ENCODE measurements at places on chromosomes 2 and 18.

DNA sequence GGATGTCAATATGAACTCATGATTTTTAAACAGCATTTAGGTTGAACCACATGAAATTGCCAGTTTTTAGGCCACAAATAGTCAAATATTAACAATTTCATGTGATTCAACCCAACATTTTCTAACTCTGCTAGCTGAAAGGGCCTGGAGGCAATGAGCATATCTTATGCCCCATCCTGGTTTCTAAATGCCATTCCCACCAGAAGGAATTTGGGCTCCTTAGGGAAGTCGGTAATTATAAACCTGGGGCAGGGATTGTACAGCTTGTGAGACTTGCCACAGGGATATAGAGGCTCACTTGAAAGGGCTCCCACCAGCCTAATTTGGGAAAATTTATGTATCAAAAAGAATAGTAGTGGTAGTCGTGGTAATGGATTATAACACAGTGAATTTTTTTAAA lies 178.4 kb upstream of the ALPP start:
- no peak for DNase-seq

DNA sequence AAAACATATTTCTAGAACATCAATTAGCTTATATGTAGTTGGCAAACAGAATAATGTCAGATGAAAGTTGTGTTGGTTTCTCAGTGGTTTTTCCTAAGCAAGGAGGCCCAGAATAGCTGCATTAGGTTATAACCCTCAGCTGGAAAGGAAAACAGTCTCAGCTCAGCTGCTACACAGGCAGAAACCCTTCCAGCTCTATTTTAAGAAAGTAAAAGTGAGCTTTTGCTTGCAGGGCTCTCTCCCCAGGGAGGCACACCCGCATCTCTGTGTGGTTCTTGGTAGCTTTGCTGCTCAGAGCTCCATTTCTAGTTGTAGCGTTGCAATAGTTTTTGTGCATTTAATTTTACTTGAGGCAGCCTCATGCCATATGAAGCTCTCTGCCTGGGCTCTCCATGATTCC lies 54.6 kb downstream of the PIKFYVE start:
- DNase-seq, result no peak

GRCh38 chr2:208033701-208034502 lies 8.6 kb upstream of the PLEKHM3 start:
- DNase-seq, result no peak

DNA sequence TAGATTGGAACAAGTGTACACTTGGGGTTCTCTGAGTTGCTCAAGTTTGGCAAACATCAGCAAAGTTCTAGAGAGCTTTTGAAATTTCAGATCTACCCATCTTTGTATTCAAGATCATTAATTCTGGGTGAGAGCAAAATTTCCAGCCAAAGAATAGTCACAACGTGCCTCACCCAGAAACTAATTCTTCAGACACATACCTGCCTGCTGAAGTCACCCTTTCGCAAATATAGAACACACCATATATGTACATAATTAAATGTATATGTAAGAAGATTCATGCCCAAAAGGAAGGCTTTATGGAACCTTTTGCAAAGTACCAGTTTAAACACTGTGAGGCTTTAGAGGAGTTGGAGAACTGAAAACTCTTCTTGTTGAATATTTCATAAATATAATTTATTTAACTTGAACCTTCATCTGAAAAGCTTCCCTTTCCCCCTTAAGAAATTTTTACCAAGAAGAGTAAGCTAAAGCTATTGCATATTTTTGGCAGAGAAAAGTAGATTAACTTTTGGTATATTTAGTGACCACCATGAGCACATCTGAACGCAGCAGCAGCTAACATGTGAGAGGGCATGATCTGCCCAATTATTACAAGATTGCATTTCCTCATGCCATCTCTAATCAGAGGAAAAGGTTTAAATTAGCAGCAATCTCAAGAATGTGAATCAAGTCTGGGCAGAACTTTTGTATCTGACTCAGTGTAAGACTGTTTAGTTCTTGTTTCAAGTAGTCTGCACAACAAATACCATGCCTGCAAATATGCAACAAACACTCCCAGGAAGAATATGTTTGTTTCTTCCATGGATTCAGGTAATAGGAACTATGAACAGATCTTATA lies 8.2 kb downstream of the RND3 start:
- DNase-seq, result no peak

- no peak for DNase-seq
These were observed 152.1 kb downstream of the NCK2 start for GRCh38 chr2:105896765-105897163.

GRCh38 chr2:216635701-216636550 lies 2.7 kb downstream of the IGFBP2 start:
- peak; percentile 28 for DNase-seq

DNA sequence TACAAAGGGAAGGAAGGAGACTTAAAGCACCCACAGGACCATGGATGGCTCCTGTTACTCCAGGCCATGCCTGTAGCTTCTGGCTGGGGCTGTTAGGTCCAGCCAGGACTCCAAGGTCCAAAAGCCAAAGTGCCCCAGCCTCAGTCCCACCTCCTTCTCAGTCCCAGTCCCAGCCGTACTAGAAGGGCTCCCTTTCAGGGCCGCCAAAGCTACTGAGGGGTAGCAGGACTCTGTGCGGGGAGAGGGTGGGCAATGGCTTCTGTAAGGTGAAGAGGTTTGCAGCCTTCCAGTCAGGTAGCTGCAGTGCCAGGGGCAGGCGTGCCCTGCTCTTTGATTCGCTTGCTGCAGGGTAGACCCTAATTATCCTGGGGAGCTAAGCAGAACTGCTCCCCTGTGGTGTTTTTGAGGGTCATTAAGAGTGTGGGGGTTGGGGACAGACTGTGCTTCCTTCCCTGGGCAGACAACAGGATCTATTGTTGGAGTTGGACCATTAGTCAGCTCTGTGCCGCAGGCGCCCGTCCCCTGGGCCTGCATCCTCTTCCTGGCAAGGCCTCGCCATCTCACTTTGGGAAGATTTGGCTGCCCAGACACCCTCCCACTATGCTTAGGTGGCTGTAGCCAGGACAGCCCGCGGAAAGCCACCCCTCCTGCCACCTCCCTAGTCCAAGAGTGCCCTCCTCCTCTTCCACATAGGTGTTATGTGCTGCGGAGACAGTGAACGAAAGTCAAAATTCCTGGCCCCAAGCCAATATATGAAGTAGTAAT lies 118.8 kb downstream of the ZBTB7C start:
- peak; percentile 92 for DNase-seq

DNA sequence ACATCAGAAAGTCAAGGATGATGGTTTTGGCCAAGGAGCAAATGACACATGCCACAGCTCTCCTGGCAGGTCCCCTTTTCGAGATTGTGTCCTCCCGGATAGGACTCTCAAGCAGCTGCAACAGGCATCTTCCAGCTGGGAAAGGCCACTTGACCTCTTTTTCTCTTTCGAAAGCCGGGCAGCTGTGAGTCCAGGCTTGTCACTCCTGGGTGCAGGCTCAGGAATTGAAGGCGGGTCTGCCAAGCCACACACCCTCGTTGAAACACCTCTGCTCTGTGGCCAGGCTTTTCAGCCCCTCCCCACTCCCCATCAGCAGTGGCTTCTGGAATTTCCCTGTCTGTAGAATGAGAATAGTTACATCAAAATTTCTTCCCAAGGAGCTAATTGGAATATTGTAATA lies 98.0 kb downstream of the CCDC138 start:
- DNase-seq, result peak; percentile 49

Data from DMS79 treated with DMSO at 0.1 percent for 48 hours (cell line).